ENCODE measurements at places on chromosomes 13 and 19. TPM values are rescaled to one million over a fixed set of nuclear protein-coding genes. Genes with fewer than 3 reads are reported as not detected.

The COL4A1 gene
- total RNA-seq, result 161 TPM

The POU4F1 gene
- not detected for total RNA-seq

The CACNA1A gene
- total RNA-seq, result 0.71 TPM

The KLHL1 gene
- total RNA-seq, result not detected

The MEIS3 gene
- 5.3 TPM for total RNA-seq

The C1QTNF9B gene
- not detected for total RNA-seq

The C2CD4C gene
- total RNA-seq, result 2.2 TPM

Measured in lower lobe of right lung (tissue), 2 donors.